ENCODE measurements at places on chromosomes 13 and 19.

DNA sequence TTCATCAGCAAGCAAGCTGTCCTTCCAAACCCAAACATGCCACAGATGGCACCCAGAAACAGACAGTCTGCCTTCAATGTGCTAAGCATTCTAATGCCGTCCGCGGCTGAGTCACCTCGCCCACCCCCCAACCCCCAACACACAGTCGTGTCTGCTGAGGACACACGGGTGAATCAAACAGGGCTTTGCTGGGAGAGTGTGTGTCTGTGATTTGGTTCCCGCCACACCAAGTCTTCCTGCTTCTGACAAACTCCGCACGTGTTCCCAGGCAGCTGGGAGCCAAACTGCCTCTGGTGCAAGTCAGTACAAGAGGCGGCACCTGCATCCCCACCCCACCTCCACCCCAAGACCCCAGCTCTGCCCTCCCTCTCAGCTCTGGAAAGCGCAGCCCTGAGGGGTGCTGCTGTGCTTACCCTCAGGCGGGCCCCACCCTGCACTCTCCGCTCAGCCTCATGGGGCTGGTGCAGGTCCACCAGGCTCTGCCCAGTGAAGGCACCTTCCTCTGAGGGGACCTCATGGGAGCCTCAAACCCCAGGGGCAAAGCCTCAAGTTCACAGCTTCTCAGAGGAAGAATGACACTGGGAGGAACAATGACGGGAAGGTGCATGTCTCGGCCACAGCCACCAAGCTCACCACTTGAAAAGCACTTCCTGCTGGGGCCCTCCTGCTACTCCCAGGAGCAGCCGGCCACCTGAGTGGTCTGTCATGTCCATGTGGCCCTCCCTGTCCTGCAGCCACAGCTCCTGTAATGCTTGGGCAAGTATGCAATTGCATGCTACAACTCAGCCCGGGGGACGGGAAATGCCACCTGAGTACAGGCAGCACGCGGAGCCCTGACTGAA, 15.0 kb upstream of the SLC35E1 start:
- no peak for DNase-seq

DNA sequence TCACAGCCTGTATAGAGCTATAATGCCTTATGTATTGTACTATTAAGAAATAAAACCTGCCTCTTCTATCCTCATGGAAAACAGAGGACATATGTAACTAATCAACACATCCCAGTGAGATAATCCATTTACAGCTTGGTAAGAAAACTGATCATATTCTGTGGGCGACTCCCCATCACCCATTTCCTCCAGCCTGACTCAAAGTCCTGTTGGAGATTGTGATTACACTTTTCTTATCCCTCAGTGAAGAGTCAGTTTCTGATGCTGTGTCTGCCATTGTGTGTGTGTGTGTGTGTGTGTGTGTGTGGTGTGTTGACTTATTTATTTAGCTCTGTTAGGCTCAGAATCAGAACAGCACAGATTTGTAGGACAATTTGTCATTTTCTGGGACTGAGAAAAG, 212.8 kb downstream of the FGF9 start:
- DNase-seq: no peak

- peak; percentile 25 for DNase-seq
These were observed 17.1 kb upstream of the GPC5 start for GRCh38 chr13:91381371-91381770.

DNA sequence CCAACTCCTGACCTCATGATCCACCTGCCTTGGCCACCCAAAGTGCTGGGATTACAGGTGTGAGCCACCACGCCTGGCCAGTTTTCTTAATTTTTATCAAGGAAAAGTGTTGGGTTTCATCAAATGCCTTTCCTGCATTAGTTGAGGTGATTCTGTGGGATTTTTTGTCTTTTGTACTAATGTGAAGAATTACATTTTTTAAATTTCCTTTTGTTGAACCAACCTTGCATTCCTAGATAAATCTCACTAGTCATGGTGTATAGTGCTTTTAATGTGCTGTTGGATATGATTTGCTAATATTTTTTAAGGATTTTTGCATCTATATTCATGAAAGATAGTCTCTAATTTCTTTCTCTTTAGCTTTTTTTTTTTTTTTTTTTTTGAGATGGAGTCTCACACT, 2.4 kb upstream of the ZNF560 start:
- no peak for DNase-seq

- DNase-seq: peak; percentile 17
These were observed 119.7 kb downstream of the COL4A2 start for GRCh38 chr13:110426735-110427134.

DNA sequence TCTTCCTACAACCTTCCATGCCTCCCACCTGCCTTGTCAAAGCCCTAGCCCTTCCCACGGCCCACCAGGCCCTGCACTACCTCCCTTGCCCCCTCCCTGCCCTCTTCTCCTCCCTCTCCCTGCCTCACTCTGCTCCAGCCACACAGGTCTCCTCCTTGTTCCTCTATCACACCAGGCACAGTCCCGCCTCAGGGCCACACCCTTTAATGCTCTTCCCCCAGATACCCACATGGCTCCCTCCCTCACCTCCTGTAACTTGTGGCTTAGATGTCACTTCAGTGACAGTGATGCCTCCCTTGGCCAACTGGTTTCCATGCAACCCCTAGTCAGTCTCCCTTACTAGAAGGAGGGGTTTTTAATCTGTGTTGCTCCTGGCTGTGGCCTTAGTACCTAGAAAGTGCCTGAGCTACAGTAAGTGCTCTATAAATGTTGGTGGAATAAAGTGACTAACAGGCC, 1.3 kb downstream of the SIRT6 start:
- DNase-seq: no peak

GRCh38 chr13:114313061-114313860, 1.0 kb upstream of the CHAMP1 start:
- no peak for DNase-seq

- no peak for DNase-seq
These were observed 3.5 kb downstream of the FZR1 start for GRCh38 chr19:3509566-3509989.

DNA sequence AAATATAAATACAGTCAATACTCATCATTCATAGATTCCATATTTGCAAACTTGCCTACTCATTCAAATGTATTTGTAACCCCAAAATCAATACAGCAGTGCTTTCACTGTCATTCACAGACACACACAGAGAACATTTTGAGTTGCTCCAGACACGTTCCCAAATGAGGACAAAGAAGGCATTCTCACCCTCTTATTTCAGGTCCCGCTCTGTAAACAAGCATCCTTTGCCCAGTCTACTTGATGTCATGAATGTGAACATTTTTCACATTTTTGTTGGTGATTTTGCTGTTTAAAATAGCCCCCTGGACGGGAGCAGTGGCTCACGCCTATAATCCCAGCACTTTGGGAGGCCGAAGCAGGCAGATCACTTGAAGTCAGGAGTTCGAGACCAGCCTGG, 15.5 kb downstream of the C19orf47 start:
- no peak for DNase-seq

GRCh38 chr13:50127726-50128291, 112.6 kb downstream of the KCNRG start:
- no peak for DNase-seq

- peak; percentile 53 for DNase-seq
These were observed 1379.8 kb upstream of the ATXN8OS start for GRCh38 chr13:68727798-68728197.

GRCh38 chr13:37741536-37741935, 128.0 kb downstream of the TRPC4 start:
- DNase-seq: no peak

GRCh38 chr13:113119166-113119821, 3.3 kb upstream of the F10 start:
- DNase-seq: no peak

DNA sequence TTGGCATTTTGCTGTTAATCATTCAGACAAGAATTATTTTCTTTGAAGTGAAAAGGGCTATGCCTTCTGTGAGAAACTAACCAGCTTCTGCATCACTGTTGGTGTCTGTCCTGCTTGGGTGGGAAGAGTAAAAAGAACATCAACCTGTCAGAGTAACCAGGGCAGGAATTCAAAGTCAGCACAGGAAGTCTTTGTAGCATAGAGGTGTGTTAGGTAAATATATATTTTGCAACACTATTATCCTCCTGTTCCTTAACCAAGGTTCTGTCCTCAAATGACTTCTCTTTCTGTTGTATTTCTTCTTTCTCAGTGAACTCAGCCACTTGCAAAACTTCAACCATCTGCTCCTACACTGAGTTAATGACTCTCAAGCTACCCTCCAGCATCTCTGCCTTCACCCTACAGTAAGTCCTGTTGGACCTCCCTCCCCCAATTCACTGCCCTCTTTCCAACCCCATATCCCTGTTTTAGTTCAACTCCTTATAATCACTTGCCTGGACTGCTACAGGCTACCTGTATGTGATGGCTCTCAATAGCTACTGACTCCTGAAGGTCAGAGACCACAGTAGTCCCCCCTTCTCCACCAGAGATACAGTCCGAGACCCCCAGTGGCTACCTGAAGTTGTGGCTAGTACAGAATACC, 49.9 kb downstream of the SMAD9 start:
- no peak for DNase-seq

GRCh38 chr13:92074658-92075057, 676.2 kb downstream of the GPC5 start:
- DNase-seq: peak; percentile 12

DNA sequence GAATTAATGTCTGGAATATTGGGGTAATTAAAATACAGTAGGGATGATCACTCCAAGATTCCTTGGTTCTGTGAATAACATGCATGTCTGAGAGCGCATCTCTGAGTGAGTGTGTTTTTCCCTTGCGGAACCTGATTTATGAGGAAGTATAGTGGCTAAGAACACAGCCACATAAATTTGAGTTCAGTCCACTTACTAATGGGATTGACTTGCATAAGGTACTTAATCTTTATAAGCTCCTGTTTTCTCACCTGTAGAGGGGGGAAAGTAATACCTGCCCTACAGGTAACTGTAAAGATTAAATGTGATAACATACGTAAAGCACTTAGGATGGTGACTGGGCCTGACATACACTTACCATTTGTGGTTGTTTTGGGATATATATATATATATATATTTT, 60.8 kb downstream of the KLF5 start:
- no peak for DNase-seq

DNA sequence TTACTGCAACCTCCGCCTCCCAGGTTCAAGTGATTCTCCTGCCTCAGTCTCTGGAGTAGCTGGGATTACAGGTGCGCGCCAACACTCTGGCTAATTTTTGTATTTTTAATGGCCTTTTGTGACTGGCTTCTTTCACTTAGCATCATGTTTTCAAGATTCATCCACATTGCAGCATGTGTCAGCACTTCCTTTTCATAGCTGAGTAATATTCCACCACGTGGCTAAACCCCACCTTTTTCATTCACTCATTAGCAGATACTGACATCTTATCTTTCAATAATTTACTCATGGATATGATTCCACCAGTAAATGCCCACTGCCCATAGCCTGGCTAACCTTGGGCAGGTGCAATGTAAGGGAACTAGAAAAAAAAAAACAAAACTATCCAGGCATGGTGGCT, 6.9 kb downstream of the C5AR1 start:
- DNase-seq: no peak

DNA sequence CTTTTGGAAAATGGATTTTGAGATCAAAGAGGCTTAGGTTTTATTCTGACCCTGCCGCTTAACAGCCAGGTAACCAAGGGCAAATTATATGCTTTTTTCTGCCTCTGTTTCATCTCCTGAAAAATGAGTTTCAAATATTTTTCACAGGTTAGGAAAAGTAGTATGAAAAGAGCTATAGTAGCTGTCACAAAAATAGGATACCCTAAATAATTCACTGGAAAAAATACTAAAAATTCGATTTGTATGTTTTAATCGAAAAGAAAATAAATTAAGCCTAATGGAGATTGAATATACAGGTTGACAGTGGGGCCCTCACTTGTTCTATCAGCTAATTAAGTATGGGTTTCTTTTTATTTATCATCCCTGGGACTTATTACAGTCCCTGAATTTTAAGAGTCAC, 58.3 kb downstream of the RNF6 start:
- DNase-seq: no peak

DNA sequence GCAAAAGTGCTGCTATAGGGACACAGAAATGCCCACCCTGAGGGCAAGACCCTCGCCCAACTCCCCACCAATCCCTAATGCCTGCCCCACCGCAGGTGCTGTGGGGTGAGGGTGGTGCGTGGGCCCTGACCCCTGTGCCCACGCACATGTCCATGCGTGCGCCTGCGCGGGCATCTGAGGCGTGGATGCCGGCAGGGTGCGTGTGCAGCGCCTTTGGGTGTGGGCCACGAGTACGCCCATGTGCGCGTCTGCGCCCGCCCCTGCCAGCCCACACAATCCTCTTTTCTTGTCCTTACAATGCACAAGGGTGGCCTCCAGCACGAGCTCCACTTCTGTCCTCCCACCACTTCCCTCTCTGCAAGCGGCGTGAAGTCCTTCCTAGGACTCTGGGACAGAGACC, 14.3 kb downstream of the FUT6 start:
- no peak for DNase-seq

DNA sequence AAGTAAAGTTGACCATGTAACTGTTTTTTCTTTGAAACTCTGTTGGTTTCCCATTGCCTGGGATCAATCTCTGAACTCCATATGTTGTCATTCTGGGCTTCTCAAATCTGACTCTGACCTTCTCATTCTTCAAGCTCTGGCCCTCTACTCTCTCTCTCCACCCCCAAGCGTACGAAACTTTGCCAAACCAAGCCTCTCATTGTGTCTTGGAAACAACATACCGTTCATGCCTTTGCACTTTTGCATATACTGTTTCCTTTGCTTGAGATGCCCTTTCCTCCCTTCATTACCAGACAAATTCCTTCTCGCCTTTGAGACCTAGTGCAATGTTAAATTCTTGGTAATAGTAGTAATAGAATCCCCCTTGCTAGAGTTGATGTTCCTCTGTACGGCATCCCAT, 113.7 kb downstream of the OLFM4 start:
- no peak for DNase-seq

GRCh38 chr19:7971553-7972520, 28.4 kb upstream of the TIMM44 start:
- peak; percentile 56 for DNase-seq

DNA sequence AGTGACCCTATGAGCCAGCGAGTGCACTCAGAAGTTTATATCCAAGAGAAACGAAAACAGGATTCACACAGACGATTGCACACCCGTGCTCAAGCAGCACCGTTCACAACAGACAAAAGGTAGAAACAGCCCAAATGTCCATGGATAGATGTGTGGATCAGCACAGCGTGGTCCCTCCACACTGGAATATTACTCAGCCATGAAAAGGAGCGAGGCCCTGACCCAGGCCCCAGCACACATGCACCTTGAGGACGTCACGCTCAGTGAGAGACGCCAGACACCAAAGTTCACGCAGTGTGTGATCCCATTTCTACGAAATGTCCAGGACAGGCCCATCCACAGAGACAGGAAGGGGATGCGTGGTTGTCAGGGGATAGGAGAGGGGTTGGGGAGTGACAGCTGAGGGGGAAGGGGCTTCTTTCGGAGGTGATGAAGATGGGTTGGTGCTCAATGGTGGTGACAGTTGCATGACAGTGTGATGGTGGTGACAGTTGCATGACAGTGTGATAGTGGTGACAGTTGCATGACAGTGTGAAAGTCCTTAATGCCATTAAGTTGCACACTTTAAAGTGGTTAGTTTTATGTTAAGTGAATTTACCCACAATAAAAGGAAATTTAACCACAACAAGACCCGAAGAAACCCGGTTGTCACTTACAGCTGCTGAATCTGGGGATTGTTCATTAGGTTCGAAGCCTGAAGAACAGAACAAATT, 18.9 kb upstream of the SLC39A3 start:
- DNase-seq: no peak

Measured in cerebellar cortex (tissue), 1 donor.